ENCODE measurements at places on chromosomes 1 and 21. TPM values are rescaled to one million over a fixed set of nuclear protein-coding genes. Genes with fewer than 3 reads are reported as not detected.

The TOR3A gene
- 13.2 TPM for total RNA-seq

The MAP1LC3C gene
- 1.00 TPM for total RNA-seq

The RNU1-3 gene
- 40,842 TPM for total RNA-seq

The PADI3 gene
- total RNA-seq: not detected

The AQP10 gene
- total RNA-seq: not detected

The CNIH3 gene
- total RNA-seq: 9.9 TPM

The NRIP1 gene
- 98.4 TPM for total RNA-seq

The ADORA3 gene
- total RNA-seq: 1.1 TPM

The RASSF5 gene
- total RNA-seq: 2.7 TPM

The KCNJ15 gene
- total RNA-seq: not detected

The CCDC27 gene
- not detected for total RNA-seq

The SIPA1L2 gene
- total RNA-seq: 96.5 TPM

The CLIC6 gene
- total RNA-seq: 0.18 TPM

The BRINP3 gene
- total RNA-seq: 33.2 TPM

The WDR64 gene
- total RNA-seq: not detected

The NME7 gene
- 40.6 TPM for total RNA-seq
